ENCODE measurements at places on chromosomes 4 and X. TPM values are rescaled to one million over a fixed set of nuclear protein-coding genes. Genes with fewer than 3 reads are reported as not detected.

DNA sequence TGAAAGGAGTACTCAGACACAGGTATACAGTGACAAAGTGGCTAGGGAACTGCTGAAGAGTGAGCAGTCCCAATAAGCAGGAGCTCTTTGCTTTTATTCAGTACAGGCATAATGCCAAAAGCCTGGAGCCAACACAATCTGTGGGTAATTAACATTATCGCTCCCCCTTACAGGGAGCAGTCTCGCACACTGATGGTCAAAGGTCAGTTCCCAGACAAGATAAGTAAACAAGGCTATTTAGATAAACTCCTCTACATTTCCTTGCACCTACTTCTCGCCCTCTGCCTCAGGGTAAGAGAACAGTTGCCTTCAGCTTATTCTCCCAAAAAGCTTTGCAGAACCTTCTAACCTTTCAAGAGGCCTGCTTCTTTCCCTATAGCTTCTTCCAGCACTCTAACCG is 73.9 kb upstream of the TAF9B start:
- no peak overlapping the region for H3K27ac ChIP-seq
- no peak overlapping the region for H3K4me3 ChIP-seq
- no peaks in the 10 kb centered on the region for H3K36me3 ChIP-seq
- no peaks in the 10 kb centered on the region for H3K4me1 ChIP-seq
- H3K27me3 ChIP-seq = no peaks in the 10 kb centered on the region

DNA sequence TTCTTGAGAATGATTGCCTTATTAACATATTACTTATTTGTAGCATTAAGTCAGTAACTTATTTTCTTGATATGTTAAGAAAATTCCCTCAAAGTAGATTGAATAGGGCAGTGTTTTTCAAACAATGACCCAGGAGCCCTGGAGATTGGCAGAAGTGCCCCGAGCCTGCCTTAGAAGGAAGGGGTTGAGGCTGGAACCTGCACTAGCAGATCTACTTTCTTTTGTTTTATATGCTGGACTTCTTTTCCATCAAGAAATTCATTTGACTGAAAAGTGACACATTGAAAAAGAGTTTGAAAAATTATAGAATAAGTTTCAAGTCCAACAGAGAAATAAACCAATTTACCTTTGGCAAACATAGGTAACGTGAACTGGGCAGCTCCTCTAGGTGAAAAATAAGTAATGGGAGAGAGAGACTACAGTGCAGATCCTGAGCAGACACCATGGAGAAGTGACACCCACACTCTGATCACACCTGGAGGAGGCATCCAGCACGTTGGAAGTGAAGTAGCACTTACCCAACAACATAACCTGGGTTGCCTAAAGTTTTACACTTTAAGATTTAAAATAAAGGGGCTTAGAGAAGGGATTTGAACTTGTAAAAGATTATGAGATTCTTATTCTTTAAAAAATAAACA is 18.6 kb downstream of the ARSJ start:
- no peaks in the 10 kb centered on the region for H3K36me3 ChIP-seq
- DNase-seq = no peak
- no peak overlapping the region for H3K4me3 ChIP-seq
- peaks cover 31% of the 10 kb centered on the region for H3K4me1 ChIP-seq
- H3K27me3 ChIP-seq = no peaks in the 10 kb centered on the region

GRCh38 chrX:21691512-21692018 is 33.4 kb upstream of the KLHL34 start:
- no peaks in the 10 kb centered on the region for H3K36me3 ChIP-seq
- no peak overlapping the region for H3K27ac ChIP-seq
- H3K4me3 ChIP-seq = no peak overlapping the region
- no peaks in the 10 kb centered on the region for H3K27me3 ChIP-seq

DNA sequence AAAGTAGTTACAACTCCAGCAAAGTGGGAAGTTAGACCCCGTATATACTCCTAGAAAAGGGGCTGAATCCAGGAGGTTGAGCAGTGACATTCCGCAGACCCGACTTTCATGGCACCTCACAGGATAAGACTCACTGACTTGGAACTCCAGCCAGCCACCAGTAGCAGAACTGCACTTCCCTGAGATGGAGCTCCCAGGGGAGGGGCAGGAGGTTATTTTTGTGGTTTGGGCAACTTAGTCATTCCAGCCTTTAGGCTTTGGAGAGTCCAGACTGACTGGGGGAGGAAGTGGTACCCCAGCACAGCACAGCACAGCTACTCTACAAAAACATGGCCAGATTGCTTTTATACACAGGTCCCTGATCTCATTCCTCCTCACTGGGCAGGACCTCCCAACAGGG is 319.1 kb downstream of the PCDH19 start:
- H3K36me3 ChIP-seq = no peaks in the 10 kb centered on the region
- no peaks in the 10 kb centered on the region for H3K27me3 ChIP-seq
- H3K27ac ChIP-seq = no peak overlapping the region
- no peak overlapping the region for H3K4me3 ChIP-seq

DNA sequence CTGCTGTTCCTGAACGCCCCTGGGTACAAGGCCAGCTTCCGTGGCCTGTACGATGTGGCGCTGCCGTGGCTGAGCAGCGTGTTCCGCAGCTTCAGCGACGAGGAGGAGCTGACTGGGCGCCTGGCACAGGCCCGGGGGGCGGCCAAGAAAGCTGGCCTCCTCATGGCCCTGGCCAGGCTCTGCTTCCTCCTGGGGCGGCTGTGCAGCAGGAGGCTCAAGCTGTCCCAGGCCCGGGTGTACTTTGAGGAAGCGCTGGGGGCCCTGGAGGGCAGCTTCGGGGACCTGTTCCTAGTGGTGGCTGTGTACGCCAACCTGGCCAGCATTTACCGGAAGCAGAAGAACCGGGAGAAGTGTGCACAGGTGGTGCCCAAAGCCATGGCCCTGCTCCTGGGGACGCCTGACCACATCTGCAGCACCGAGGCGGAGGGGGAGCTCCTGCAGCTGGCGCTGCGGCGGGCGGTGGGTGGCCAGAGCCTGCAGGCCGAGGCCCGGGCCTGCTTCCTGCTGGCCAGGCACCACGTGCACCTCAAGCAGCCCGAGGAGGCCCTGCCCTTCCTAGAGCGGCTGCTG is 28.2 kb downstream of the SH3TC1 start:
- no peaks in the 10 kb centered on the region for H3K27me3 ChIP-seq
- H3K4me1 ChIP-seq = peaks cover 19% of the 10 kb centered on the region
- DNase-seq = no peak

SORCS2 gene
- 1.6 TPM for total RNA-seq

TBC1D25 gene
- total RNA-seq = 3.0 TPM

DNA sequence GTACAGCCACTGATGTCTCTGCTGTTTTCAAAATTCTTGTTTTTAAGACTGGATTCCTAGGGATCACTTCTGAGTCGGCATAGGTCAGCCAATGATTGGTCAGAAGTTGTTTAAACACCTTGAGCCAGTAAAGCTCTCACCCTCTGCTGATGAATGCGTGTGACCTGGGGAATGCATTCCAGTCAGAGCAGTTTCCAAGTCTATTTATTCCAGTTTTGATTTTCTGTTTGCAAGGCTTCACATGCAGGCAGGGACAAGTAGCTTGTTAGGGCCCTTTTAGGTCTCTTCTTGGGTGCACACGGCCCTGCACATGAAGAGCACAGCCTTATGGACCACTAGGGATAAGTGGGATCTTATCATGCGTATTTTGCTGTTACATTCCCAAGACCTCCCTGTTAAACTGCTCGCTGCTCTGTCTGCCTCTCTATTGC is 47.0 kb downstream of the KLHL15 start:
- H3K4me3 ChIP-seq = no peak overlapping the region
- H3K36me3 ChIP-seq = no peaks in the 10 kb centered on the region
- H3K27ac ChIP-seq = peak overlapping the region; percentile 73
- H3K4me1 ChIP-seq = peaks cover 26% of the 10 kb centered on the region
- H3K27me3 ChIP-seq = no peaks in the 10 kb centered on the region

DNA sequence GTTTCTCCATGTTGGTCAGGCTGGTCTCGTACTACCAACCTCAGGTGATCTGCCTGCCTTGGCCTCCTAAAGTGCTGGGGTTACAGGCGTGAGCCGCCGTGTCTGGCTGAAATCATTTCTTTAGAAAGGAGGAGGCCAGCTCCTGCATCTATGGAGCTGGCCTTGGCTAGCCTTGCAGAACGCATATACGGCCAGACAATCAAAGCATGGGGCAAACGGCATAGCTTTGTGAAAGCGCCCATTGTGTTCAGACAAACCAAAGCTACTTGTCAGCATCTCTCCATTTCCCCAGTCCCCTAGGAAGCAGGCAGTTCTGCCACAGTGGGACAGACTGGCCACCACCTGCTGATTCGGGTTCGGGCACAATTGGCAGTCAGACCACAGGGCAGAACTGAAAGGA is 48.9 kb upstream of the IQSEC2 start:
- no peaks in the 10 kb centered on the region for H3K36me3 ChIP-seq
- no peaks in the 10 kb centered on the region for H3K27me3 ChIP-seq
- no peak overlapping the region for H3K4me3 ChIP-seq
- H3K27ac ChIP-seq = no peak overlapping the region
- no peaks in the 10 kb centered on the region for H3K4me1 ChIP-seq

DNA sequence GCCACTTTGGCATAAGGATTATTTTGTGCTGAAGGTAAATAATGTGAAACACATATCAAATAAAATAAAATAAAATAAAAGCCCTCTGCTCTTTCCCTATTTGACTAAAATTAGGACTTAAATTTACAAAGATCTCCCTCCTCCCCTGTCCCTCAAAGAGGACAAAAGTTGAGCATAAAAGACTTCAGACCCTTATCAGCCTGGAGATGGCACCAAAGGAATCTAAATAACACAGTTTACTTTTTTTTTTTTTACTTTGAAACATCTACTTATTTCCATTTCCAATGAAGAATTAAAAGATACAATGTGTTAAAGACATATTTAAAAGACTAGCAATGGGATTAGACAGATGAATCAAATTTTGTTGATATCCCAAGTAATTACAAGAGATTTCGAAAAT is 89.7 kb downstream of the EPHA5 start:
- H3K4me3 ChIP-seq = no peak overlapping the region
- no peak for DNase-seq
- H3K27ac ChIP-seq = no peak overlapping the region
- H3K36me3 ChIP-seq = no peaks in the 10 kb centered on the region
- no peaks in the 10 kb centered on the region for H3K27me3 ChIP-seq

DNA sequence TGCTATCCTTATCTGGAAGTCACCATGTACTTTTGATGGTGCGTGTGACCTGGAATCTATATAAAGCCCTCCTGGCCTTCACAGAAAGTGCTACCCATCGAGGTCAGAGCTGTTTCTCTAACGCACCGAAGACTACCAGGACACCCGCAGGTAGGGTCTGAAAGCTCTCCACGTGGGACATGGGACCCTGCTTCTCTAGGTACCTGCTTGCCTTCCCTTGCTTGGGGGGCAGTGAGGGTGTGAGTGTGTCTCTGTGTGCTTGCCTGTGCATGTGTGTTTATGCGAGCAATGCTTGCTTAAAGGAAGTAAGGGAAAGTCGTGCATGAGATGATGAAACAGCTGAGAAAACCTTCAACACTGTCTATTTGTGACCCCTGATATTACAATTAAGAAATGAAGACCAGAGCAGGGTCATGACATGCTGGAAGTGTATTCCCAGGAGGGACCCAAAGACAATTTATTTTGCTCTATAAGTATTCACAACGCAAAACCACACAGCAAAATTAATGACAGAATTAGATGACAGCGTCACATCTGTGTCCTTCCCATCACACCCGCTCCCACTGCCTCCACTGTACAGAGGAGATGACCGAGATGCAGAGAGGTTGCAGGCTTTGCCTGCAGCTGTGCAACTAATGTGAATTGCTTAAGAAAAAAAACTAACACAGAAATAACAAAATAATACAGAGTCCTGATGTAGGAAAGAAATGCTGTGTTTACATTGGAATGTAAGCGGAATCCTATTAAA is 76.4 kb upstream of the HELT start:
- H3K4me1 ChIP-seq = peaks cover 3% of the 10 kb centered on the region
- H3K27me3 ChIP-seq = no peaks in the 10 kb centered on the region
- no peak for DNase-seq
- no peak overlapping the region for H3K27ac ChIP-seq
- H3K4me3 ChIP-seq = no peak overlapping the region

DNA sequence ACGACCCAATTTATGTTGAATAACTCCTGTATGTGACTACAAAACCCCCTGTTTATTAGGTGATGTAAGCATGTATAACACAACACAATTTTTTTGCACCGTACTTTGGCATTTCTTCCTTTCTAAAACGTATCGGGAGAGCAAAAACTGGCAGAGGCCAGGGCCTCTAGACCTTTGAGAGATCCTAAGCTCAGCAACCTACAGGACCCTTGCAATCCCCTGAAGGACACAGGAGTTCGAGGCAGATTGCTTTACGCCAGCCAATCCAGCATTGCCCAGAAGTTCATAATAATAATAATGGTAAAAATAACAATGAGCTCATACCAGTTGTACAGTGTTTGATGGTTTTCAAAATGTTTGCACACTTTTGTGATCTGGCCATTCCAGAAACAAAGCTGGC is 7.7 kb downstream of the NKX3-2 start:
- DNase-seq = no peak
- no peaks in the 10 kb centered on the region for H3K4me1 ChIP-seq
- H3K27me3 ChIP-seq = peaks cover 98% of the 10 kb centered on the region
- H3K4me3 ChIP-seq = no peak overlapping the region

- no peaks in the 10 kb centered on the region for H3K4me1 ChIP-seq
- no peak for DNase-seq
- H3K36me3 ChIP-seq = no peaks in the 10 kb centered on the region
- H3K27me3 ChIP-seq = no peaks in the 10 kb centered on the region
These were observed 176.9 kb upstream of the HS3ST1 start for GRCh38 chr4:11605597-11605996.

- H3K4me1 ChIP-seq = no peaks in the 10 kb centered on the region
- no peak overlapping the region for H3K4me3 ChIP-seq
- H3K36me3 ChIP-seq = no peaks in the 10 kb centered on the region
- no peaks in the 10 kb centered on the region for H3K27me3 ChIP-seq
- H3K27ac ChIP-seq = no peak overlapping the region
- no peak for DNase-seq
These were observed 38.7 kb downstream of the SEC24B start for GRCh38 chr4:109472343-109472761.

NUP62CL gene
- 0.80 TPM for total RNA-seq

GRCh38 chr4:11537846-11538245 is 109.2 kb upstream of the HS3ST1 start:
- H3K27me3 ChIP-seq = no peaks in the 10 kb centered on the region
- H3K27ac ChIP-seq = no peak overlapping the region
- no peaks in the 10 kb centered on the region for H3K36me3 ChIP-seq

- peaks cover 16% of the 10 kb centered on the region for H3K4me1 ChIP-seq
- no peak overlapping the region for H3K4me3 ChIP-seq
- no peaks in the 10 kb centered on the region for H3K27me3 ChIP-seq
- no peak for DNase-seq
- H3K36me3 ChIP-seq = no peaks in the 10 kb centered on the region
- peak overlapping the region; percentile 56 for H3K27ac ChIP-seq
These were observed 106.6 kb upstream of the NAP1L5 start for GRCh38 chr4:88804234-88804633.

F8A2 gene
- not detected for total RNA-seq

GRCh38 chrX:17747692-17748091 is 10.4 kb downstream of the SCML1 start:
- H3K4me1 ChIP-seq = no peaks in the 10 kb centered on the region
- H3K27ac ChIP-seq = no peak overlapping the region
- H3K4me3 ChIP-seq = no peak overlapping the region
- DNase-seq = no peak
- no peaks in the 10 kb centered on the region for H3K27me3 ChIP-seq
- H3K36me3 ChIP-seq = no peaks in the 10 kb centered on the region

Data from hepatocyte (in vitro differentiated cells).